Activated CD8-positive, alpha-beta T cell treated with anti-CD3 and anti-CD28 coated beads for 36 hours (primary cell): ENCODE measurements at places on chromosomes 12 and 14. TPM values are rescaled to one million over a fixed set of nuclear protein-coding genes. Genes with fewer than 3 reads are reported as not detected.

DNA sequence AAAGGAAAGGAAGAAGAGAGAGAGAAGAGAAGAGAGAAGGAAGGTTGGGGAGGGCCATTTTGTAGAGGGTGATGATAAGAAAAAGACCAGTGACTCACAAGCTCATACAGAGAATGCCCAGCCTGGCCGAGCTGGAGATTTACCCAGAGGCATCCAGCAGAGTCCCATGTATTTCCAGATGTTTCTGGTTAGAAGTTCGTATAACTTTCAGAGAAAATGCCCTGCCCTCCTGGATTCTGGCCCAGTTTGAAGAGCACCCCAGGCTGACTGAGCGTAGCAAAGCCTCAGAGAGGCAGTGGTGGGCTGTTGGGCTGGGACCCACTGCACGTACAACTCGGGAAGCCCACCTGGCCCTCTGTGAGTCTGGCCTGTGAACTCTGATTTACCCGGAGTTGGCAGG is 221.8 kb downstream of the SLC41A2 start:
- peaks cover 69% of the 10 kb centered on the region for H3K4me1 ChIP-seq
- no peak for DNase-seq
- peaks cover 2% of the 10 kb centered on the region for H3K36me3 ChIP-seq
- no peak overlapping the region for H3K27ac ChIP-seq

GRCh38 chr12:6917491-6918231 is 3.3 kb downstream of the ENO2 start:
- H3K27ac ChIP-seq: no peak overlapping the region
- no peak overlapping the region for H3K4me3 ChIP-seq
- peaks cover 58% of the 10 kb centered on the region for H3K36me3 ChIP-seq
- no peak for DNase-seq
- H3K4me1 ChIP-seq: peaks cover 48% of the 10 kb centered on the region

DNA sequence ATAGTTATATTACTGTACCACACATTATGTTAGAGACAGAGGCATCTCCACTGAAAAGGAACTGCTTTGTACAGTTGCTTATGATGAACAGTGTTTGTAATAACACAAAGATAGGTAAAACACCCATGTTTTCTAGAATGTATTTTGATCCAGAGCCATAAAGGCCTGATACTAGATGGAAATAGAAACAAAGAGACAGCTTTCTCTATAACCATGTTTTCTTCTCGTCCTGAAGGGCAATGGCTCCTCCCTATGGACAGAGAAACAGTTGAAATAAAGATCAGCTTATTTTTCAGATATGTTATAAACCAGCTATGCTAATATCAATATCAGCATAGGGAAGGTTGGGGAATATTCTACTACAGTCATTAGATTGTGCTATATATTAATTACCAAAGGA is 109.2 kb downstream of the ATXN7L3B start:
- H3K4me1 ChIP-seq: no peaks in the 10 kb centered on the region
- H3K27ac ChIP-seq: no peak overlapping the region
- no peaks in the 10 kb centered on the region for H3K36me3 ChIP-seq
- H3K4me3 ChIP-seq: no peak overlapping the region

DNA sequence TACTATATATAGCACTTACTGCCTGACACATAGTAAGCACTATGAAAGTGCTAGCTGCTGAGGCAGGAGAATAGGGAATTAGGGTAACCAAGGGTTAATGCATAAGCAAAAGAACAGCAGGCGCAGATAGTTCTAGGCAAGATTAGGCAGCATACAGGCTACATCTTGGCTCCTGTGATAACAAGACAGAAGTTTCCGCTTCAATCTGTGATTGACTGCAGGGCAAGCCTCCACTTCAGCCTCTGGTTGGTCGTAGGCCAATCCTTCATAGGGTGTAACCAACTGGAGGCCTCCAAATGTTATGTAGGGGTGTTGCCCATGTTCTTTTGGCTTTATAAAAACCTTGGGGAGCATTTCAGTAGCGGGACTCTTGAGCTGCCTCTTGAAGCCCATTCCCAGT is 46.9 kb downstream of the KLHL28 start:
- peaks cover 23% of the 10 kb centered on the region for H3K27me3 ChIP-seq
- H3K27ac ChIP-seq: no peak overlapping the region
- H3K4me3 ChIP-seq: no peak overlapping the region
- H3K4me1 ChIP-seq: peaks cover 6% of the 10 kb centered on the region

- H3K36me3 ChIP-seq: no peaks in the 10 kb centered on the region
- no peak overlapping the region for H3K27ac ChIP-seq
- peaks cover 2% of the 10 kb centered on the region for H3K4me1 ChIP-seq
- H3K27me3 ChIP-seq: peaks cover 1% of the 10 kb centered on the region
- no peak overlapping the region for H3K4me3 ChIP-seq
- DNase-seq: no peak
Observed at GRCh38 chr14:33964599-33965317, 13.9 kb upstream of the EGLN3 start.

- peaks cover 2% of the 10 kb centered on the region for H3K27me3 ChIP-seq
- no peak overlapping the region for H3K27ac ChIP-seq
- no peaks in the 10 kb centered on the region for H3K36me3 ChIP-seq
- H3K4me3 ChIP-seq: no peak overlapping the region
- peaks cover 19% of the 10 kb centered on the region for H3K4me1 ChIP-seq
Observed at GRCh38 chr12:122030424-122031035, 8.8 kb downstream of the BCL7A start.

DNA sequence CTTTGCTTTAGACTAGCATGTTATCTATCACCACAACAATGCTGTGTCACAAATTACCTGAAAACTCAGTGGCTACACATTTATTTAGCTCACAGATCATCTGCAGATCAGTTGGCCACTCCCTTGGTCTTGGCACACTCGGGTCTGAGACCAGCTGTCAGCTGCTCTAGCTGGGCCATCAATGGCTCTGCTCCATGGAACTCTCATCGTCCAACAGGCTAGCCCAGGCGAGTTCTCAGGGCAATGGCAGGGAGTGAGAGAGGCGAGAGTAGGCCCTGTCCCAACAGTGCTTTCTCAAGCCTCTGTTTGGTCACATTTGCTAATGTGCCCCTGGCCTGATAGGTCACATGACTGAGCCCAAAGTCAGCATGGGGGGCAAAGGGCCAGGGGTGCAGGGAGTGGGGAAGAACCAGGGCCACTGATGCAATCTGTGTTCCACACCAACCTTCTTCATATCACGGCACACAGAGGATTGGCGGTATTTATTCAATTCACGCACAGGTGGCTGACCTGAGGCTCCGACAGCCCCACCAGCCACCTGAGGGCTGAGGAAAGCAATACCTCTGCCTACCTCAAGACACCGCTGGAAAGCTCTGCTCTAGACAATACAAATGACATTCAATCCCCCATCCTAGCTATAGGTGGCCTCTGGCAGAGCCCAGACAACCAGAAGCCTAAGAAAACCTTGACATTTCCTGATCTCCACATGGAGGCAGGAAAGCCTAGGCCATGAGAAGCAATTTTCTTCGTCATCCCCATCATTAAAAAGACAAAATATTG is 82.5 kb downstream of the NT5DC3 start:
- H3K27ac ChIP-seq: no peak overlapping the region
- no peaks in the 10 kb centered on the region for H3K4me1 ChIP-seq
- H3K36me3 ChIP-seq: peaks cover under 1% of the 10 kb centered on the region
- peaks cover 1% of the 10 kb centered on the region for H3K27me3 ChIP-seq

DNA sequence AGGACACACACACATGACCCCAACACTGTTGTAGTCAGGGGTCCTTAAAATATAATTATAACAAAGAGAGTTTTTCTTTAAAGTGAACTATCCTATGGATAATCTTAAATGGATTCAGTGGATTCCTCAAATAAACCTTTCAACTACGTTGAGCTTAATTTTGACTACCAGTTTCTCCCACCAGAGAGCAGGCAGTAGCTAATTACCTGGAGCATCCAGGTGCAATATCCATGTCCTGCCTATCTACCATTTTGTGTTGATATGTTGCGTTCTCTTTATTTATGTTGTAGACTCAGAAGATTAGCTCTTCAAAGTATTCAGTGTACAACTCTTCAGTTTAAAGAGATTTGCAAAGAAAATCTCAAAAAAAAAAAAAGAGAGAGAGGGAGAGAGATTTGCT is 127.2 kb upstream of the GZMB start:
- peaks cover 17% of the 10 kb centered on the region for H3K27me3 ChIP-seq
- no peak overlapping the region for H3K27ac ChIP-seq
- H3K4me1 ChIP-seq: no peaks in the 10 kb centered on the region
- H3K36me3 ChIP-seq: no peaks in the 10 kb centered on the region
- H3K4me3 ChIP-seq: no peak overlapping the region

GRCh38 chr12:45343269-45344051 is 127.6 kb downstream of the ANO6 start:
- H3K4me3 ChIP-seq: no peak overlapping the region
- H3K27me3 ChIP-seq: no peaks in the 10 kb centered on the region
- peak; percentile 8 for DNase-seq
- H3K36me3 ChIP-seq: peaks cover 12% of the 10 kb centered on the region
- H3K27ac ChIP-seq: peak overlapping the region; percentile 20
- peaks cover 9% of the 10 kb centered on the region for H3K4me1 ChIP-seq

DNA sequence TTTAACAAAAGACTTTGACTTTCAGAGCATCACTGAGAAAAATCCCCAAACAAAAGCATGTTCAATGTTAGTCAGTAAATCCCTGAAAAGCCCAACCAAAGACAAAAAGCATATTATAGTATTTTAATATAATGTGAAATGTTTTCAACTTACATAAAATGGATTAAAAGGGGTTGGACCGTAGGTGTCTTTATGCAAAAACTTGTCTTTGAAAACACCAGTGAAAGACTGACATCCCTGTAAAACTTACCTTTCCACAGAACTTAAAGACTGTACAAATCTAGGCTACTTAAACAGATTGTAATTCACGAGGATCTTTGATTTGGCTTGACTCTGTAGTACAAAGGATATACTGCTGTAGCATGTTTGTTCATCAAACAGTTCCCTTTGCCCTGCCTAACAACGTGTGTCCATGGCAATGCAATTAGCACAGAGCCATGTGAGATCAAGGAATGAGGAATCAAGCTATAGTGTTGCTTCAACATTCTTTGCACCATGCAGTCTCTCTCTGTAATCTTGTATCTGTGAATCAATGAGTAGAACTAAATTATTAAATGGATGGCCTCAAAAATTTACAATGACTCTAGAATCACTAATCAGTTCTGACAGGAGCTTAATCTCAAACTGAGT is 138.5 kb upstream of the SYT1 start:
- H3K27ac ChIP-seq: no peak overlapping the region
- H3K4me3 ChIP-seq: no peak overlapping the region
- H3K36me3 ChIP-seq: no peaks in the 10 kb centered on the region
- DNase-seq: no peak
- H3K27me3 ChIP-seq: no peaks in the 10 kb centered on the region

DNA sequence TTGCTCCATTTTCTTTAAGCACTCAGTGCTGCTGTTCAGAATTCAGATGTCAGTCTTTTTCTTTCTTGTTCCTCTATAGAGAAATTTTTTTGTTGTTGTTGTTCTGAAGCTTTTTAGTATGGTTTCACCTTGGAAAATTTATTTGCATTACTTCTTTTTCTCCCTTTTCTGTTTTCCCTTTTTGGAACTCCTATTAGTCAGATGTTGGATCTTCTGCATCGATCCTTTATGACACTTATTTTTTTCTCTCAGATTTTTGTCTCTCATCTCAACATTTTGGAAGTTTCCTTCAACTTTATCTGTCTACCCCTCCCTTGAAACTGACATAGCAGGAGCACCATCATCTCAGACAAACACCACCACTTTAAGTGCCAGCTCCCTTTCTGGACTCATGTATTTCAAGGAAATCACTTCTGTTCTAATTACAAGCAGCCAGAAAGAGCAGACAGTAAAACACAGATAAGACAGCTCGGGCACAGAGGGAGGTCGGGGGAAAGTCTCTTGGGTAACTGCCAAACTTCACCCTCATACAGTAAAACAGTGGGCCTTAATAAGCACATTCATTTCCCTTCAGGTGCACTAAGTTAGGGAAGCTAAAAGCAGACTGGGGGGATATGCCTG is 222.7 kb upstream of the PLXNC1 start:
- DNase-seq: no peak
- no peaks in the 10 kb centered on the region for H3K36me3 ChIP-seq
- H3K4me1 ChIP-seq: no peaks in the 10 kb centered on the region

- peaks cover 19% of the 10 kb centered on the region for H3K36me3 ChIP-seq
- no peak overlapping the region for H3K4me3 ChIP-seq
- H3K27me3 ChIP-seq: no peaks in the 10 kb centered on the region
- no peak for DNase-seq
- H3K4me1 ChIP-seq: peaks cover 52% of the 10 kb centered on the region
- H3K27ac ChIP-seq: no peak overlapping the region
Observed at GRCh38 chr12:89464974-89465592, 59.5 kb downstream of the GALNT4 start.

- no peak overlapping the region for H3K27ac ChIP-seq
- no peaks in the 10 kb centered on the region for H3K36me3 ChIP-seq
- H3K4me3 ChIP-seq: no peak overlapping the region
- H3K27me3 ChIP-seq: peaks cover 22% of the 10 kb centered on the region
- H3K4me1 ChIP-seq: no peaks in the 10 kb centered on the region
Observed at GRCh38 chr14:81268016-81268416, 47.3 kb upstream of the GTF2A1 start.

DNA sequence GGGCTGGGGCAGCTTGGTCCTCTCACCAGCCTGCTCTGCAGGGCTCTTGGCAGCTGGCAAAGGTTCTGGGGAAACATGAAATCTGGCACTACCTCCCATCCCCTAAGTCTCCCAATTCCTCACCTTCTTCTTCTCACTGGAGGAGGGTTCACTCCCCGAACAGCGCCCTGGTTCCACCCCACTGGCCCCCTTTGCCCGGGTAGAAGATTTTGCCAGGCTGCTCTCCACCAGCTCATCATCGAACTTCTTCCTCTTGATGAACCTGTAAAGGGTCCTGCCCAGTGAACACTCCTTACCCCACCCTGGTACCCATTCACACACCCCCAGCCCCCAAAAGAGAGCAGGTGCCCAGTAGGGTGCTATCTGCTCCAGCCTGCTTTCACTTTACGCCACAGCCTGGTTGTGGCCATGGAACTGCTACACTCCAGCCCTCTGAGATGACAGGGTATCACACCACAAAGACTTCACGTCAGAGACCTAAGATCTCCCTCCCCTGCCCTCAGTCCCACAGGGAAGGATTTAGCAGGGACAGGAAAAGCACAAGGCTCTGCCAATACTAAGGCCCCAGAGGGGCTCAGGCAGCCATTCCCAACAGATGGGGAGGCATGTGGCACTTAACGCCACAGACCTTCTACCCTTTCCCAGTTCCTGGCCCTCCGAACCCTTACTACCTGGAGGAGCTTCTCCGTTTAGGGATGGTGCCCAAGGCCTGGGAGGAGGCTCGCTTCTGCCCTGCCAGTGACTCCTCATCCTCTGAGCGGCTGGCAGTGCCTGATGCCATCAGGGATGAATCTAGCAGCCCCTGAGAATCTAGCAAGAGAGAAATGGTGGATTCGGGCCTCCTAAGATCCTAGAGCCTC is 2.3 kb downstream of the MCRS1 start:
- H3K27ac ChIP-seq: peak overlapping the region; percentile 21
- no peak overlapping the region for H3K4me3 ChIP-seq
- no peak for DNase-seq
- H3K27me3 ChIP-seq: no peaks in the 10 kb centered on the region

The OR4E2 gene
- total RNA-seq: not detected

The DIO3 gene
- total RNA-seq: not detected

The RNU4-1 gene
- 1,025 TPM for total RNA-seq

The TMEM63C gene
- 3.3 TPM for total RNA-seq

The GMPR2 gene
- 45.6 TPM for total RNA-seq

The TOMM20L gene
- total RNA-seq: not detected

The COX8C gene
- total RNA-seq: not detected

The GPR132 gene
- 16.4 TPM for total RNA-seq
